ENCODE measurements at places on chromosomes 3 and 15. TPM values are rescaled to one million over a fixed set of nuclear protein-coding genes. Genes with fewer than 3 reads are reported as not detected.

Gene PFN2
- total RNA-seq = 169 TPM

Gene TMIE
- 0.66 TPM for total RNA-seq

Gene SLC30A4
- 0.02 TPM for total RNA-seq

Gene CD80
- total RNA-seq = not detected

Gene CMSS1
- 61.8 TPM for total RNA-seq

Gene CAMK1
- 9.2 TPM for total RNA-seq

Gene SCN11A
- 0.17 TPM for total RNA-seq

Gene ATG7
- total RNA-seq = 17.9 TPM

Gene ILDR1
- 0.68 TPM for total RNA-seq

Gene IGSF10
- 0.13 TPM for total RNA-seq

Gene ZNF35
- total RNA-seq = 27.3 TPM

DNA sequence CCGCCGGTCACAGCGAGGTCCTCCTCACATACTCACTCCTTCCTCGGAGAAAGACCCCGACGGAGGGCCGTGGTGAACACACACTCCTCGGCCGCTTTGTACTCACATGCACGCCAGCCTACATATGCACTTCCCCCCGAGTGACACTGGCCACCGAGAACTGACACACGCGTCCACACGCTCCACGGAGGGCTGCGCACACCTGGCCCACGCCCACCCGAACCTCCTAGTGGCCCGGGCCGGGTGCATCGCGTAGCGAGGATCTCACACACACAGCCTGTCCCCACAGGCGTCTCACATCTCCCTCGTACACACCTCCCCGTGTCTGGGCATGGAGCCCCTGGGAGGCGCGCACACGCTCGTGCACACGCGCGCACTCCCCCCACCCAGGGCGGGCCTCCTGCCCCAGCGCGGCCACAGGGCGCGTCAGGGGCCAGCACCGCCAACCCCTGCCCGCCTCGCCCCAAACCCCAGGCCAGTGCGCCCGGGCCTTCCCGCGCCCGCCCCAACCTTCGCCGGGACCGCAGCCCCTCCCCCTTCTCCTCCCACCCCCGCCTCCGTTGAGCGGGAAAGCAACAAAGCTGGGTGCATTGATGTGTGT, 411 bp upstream of the C3orf70 start:
- DNase-seq = peak; percentile 68

DNA sequence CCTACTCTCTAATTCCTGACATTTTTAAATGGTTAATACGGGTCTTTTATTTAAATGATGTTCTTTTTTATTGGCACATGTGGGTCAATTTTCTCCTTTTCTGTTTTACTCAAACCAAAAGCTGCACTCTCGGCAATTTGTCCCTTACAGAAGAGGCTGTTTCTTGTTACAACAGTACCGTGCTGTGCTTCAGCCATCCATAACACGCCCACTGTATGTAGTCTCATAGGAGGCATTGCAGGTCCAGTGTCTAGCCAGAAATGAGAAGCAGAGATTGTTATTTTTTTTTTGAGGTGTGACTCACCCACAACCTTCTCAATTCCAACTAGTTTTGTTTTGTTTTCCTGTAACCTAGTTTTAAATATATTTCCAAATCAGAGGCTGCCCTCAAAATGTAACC, 164.6 kb downstream of the GMNC start:
- DNase-seq = no peak

- DNase-seq = no peak
Observed at GRCh38 chr3:52051444-52051843, 4.9 kb downstream of the DUSP7 start.

GRCh38 chr3:186569779-186570095, 783 bp upstream of the DNAJB11 start:
- no peak for DNase-seq

GRCh38 chr3:66055289-66055688, 16.6 kb upstream of the MAGI1 start:
- DNase-seq = no peak

DNA sequence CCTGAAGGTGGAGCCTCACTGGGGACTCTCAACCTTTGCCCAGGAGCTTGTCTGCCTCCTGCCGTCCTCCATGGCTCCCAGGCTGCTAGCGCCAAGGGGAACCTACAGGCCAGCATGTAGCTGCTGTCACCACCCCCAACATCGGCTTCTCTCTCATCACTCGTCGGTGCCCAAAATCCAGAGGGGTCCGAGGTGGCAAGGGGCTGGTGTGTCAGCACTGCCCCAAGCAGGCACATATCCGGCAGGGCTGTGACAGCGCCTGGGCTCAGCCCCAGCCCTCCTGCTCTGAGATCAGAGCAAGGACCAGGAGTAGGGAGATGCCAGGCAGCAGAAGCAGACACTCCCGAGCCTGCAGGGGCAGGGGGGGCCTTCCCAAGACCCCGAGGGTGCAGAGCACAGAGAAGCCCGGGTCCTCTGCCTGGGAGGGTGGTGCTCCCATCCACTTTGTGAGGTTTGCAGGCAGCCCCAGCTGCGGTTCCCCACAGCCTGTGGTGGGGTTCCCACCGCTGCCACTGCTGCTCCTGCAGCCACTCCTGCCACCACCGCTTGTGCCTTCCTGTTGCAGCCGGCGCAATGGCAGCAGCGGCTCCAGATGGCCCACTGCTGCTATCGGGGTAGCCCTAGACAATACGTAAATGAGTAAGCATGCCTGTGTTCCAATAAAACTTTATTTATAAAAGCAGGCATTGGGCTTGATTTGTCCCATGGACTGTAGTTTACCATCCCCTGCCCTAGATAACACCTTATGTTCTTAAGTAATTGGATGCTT, 451.0 kb downstream of the EPHA6 start:
- DNase-seq = peak; percentile 25

GRCh38 chr3:11287404-11287803, 15.2 kb downstream of the ATG7 start:
- DNase-seq = no peak

DNA sequence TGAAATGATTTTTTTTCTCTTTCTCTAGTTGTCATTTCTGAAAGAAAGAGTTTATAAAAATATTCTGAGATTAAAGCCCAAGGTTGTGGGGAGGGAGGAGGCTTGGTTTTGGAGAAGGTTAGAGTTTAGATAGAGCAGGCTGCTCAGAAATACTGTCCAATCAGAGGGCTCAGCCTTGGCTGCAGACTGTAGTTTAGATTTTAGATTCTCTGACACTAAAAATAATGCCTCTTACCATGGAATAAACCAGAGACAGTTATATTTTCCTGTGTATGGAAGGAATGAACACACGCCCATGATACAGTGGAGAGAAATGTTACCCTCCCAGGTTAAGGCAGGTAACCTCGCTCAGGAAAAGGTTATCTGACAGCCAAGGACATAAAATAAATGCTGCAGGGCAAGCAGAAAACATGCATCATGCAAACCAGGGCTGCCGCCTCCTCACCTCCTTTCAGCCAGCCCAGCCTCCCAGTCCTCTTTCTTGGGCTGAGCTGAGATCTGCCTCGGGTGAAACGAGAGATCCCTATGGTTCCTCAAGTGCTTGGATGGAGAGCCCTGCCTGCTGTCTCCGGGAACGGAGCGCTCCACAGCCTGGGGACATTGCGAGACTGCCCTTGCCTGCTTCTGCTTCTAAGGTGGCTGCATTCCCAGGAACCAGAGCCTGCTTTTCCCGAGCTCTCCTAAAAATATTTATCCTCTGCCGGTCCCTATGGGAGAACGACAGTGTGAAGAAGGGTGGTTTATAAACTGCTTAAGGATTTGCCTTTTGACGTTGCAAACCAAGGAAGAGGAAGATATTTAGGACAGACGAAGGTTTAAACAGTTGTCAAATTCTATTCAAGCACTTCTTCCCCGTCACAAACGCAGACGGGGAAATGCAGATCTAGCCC, 848 bp downstream of the NCEH1 start:
- peak; percentile 37 for DNase-seq

- DNase-seq = no peak
Observed at GRCh38 chr3:32733631-32734229, 48.7 kb downstream of the CNOT10 start.

DNA sequence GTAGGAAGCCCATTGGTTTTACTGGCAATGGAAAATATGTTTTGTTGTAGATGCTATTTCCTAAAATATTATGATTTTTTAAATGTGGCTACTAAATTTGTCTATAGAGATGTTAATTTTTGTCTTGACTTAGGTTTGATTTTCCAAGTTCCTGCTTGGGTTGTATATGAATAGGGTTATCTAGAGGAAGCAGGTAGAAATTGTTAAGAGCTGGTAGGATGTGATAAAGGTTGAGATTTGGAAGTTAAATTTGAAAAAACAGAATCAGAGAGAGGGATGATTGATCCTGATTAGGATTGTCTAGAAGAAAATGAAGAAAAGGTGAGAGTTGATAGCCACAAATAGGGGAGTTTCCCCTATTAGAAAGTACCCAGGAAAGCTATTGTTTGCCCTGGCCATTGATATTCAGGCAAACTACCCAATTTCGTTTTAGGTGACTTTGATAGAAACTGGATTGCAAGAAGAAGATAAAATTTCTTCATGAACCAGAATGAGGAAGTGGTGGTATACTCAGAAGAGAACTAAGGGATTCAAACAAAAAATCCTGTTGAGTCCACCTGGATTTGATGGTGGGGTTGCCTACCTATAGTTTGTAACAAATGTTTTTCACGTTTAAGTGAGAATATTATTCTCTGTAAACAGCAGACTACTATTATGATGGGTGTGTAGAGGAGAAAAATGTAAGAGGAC, 91.2 kb upstream of the PHLDB2 start:
- DNase-seq = no peak

DNA sequence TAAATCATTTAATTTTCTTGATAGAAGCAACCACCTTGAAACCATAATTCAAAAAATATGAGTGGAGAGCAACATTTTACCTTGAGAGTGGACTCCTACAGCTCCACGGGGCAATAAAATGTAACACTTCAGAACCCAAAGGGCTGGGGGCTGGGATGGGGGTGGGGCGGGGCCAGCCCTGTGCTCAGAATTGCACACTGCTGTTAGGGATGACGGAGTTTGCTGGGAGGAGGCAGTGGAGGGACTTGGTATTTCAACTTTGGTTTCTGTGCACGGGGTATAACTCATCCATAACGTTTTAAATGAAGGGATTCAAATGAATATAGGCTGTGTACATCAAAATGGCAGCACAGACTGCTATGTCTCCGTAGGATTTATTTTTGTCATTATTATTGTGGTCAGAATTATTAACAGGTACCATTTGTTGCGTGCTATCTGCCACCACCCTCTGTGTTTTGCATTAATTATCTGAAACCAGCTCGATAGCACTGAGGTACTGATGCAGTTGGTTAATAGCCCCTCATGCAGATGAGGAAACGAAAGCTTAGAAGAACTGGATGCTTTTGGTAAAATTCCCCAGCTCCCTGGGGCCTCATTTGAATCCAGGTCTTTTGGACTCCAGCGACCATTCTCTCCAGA, 29.4 kb upstream of the WNT5A start:
- no peak for DNase-seq

DNA sequence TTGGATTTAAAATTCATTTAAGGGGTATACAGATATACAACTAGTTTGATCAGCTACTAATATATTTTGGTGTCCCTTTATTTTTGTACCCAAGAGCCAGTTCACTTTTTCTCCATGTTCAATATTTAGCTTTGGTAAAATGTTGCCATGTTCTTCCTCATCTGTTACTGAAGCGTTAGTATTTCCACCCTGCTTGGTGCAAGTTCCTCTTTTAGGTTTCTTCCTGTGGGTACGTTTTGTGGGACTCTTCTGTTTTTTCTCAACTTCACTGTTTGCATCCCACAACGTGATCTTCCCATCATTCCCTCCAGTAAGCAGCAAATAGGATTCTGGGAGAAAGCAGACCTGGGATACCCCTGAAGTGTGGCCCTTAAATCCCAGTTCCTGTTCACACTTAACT, 14.1 kb downstream of the WDR53 start:
- DNase-seq = no peak

DNA sequence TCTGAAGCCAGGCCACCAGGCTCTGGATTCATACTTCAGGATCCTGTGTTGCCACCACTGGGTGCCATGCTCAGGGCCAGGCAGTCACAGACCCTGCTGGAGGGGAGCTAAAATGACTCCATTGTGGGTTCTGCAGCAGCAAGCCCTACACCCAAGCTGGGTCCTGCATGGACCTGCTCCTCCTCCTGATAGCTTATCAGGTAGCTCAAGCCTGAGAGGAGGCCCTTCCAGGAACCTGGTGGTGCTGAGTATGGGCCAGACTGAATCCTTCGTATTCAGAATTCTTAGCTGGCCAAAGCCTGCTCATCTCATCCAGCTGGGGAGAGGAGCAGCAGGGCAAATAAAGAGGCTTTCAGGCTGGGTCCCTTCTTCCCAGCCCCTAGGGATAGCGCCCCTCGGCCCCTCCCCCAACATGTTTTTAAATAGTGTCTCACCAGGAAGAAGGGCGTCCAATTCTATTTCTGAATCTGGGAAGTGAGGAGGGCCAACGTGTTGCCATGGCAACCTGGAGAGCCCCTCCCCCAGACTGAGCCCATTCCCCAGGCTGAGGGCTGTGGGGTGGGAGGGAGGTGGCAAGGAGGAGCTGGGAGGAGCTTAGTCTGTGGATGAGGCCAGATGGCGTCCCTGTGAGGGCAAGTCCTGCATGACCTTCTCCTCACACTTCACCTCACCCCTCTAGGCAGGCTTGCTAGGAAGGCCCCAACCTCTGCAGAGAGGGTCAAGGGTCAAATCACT, 11.0 kb upstream of the CAMKV start:
- DNase-seq = peak; percentile 79

DNA sequence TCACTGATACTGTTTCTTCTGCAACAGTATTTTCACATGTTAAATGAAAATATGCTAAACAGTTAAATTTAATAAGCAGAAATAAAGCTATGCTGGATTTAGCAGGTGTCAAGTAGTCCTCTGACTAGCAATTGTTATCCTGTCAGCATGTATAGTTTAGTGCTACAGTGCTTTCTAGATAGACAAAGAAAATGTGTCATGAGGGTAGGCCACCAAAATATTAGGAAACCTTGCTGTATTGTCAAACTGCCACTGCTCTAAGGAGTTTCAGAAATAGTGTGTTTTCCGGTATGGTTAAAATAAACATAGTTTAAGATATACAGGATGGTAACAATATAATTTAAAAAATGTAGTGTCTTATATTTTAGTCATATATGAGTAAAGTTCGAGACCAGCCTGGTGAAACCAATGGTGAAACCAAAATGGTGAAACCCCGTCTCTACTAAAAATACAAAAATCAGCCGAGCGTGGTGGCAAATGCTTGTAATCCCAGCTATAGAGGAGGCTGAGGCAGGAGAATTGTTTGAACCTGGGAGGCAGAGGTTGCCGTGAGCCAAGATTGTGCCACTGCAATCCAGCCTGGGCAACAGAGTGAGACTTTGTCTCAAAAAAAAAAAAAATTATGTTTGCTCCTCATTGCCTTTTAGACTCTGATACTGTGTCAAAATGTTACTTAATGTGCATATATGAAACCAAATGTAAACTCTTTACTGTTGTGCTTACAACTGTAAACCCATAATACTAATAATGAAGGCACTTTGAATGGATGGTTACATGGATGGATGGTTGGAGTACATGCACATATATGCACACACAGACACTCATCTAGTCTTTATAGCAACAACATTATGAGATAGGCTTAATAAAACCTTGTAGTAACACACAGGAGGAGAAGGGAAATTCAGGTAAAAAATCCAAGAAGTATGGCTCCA, 204.8 kb downstream of the RSRC1 start:
- DNase-seq = no peak

GRCh38 chr15:83613714-83614113, 40.2 kb upstream of the ADAMTSL3 start:
- no peak for DNase-seq

- DNase-seq = peak; percentile 85
Observed at GRCh38 chr15:90201130-90201943, at the start of gene SEMA4B. TSS of gene SEMA4B (plus strand) at chr15:90201330. CDS start at chr15:90201579, 249 bp downstream.
